ENCODE measurements at places on chromosomes 3 and 15.

- DNase-seq: no peak
These were observed 78.7 kb upstream of the SNRK start for GRCh38 chr3:43207628-43208085.

DNA sequence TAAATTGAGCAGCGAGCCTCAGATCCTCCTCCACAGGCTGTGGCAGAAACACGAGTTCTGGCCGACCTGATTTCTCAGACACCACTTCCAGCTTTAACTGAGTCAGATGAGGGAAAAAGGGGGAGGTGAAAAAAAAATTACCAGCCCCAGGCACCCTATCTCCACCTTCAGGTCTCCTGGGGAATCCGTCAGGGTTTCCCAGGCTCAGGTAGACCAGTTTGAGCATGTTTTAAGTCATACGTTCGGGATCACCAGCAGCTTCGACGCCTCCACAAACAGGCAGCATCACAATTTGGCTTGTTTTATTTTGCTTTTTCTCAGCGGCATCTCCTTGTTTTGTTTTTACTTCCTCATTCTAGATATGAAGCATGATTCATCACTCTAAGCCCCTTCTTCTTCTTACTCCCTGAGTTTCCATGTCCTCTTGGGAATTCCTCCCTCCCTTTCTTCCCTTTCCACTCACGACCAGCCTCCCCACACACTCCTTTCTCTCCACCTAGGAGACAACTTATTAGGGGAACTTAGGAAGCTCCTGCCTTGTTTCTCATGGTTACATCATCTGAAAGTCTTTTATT, 190.1 kb downstream of the ZNF621 start:
- no peak for DNase-seq

- DNase-seq: no peak
These were observed 288.6 kb upstream of the CBLB start for GRCh38 chr3:106157411-106157810.

DNA sequence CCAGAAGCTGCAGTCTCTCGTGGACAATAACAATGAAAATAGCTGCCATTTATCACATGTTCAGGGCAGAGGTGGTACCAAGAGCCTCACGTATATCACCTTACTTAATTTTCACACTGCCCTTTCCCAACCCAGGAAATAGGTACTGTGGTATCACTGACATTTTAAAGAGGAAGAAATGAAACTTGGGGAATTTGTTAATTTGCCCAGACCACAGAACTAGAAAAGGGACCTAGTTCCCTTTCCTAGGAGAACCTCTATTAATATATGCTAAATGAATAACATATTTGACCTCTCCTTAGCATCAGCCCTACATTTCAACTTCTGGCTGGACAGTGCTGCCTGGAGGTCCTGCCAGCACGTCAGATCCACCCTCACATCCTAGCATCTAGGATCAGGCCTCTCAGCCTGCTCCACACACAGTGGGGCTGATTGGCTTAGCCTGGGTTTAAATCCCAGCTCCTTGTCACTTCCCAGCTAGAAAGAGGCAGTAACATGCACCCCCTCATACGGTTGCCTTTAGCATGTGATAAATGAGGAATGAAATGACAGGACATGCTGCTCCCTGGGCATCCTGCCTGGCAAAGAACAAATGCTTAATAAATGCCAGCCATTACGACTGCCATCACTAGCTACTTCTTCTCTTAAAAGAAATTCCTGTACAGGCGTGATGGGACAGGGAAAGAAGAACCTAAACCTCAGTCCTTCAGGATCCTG, 95.1 kb upstream of the TNFAIP8L3 start:
- DNase-seq: no peak

DNA sequence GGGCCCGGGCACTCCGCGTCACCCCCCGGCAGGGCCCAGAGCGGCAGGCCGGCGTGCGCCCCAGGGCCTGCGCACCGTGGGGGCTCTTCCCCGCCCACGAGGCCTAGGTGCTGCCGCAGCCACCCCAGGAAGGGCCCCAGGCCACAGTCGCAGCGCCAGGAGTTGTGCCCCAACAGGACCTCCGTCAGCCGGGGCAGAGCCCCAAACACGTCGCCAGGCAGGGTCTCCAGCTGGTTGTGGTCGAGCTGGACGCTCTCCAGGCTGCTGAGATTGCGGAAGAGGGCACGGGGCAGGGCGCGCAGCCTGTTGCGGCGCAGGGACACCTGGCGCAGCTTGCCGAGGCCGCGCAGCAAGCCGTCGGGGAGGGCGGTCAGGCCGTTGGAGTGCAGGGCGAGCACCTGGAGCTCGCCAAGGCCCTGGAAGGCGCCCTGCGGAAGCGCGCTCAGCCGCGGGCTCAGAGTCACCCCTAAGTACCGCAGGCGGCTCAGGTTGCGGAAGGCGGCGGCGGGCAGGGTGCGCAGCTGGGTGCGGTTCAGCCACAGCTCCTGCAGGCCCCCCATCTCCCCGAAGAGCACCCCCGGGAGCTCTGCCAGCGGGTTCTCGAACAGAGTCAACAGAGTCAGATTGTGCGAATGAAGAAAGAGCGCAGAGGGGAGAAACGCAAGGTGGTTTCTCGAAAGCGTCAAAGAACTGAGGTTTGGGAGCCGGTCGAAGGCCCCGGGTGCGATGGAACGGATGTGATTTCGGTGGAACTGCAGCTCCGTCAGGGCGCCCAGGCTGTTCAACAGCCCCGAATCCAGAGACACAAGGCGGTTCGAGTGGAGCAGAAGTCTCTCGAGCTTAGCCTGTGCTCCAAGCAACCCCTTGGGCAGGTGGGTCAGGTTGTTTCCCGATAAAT, 2.0 kb downstream of the GP5 start:
- peak; percentile 24 for DNase-seq

DNA sequence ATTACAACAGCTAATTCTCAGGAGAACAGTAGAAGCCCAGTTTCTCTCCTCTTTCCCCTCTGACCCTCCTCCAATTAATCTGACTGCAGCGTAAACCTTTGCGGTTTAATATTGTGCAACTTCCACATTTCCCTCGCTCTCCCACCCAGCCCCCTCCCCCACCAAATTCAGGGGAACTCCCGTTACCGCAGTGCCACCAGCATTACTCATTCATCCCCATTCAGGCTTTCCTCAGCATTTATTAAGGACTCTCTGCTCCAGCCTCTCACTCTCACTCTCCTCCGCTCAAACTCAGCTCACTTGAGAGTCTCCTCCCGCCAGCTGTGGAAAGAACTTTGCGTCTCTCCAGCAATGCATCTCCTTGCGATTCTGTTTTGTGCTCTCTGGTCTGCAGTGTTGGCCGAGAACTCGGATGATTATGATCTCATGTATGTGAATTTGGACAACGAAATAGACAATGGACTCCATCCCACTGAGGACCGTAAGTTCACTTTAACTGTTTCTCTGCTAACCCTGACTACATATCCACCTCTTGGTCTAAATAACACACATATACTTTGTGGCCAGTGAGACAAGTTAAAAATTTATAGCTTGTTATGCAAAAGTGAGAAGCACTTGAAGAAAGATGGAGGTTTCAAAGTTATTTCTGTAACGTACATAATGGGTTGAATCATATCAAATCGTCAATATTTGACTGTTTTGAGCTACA, at the start of gene PTX3:
Gene PTX3 (plus strand): TSS at position 268 of the 709 bp plus-strand sequence. CDS start 84 bp downstream, at position 352.
- no peak for DNase-seq

GRCh38 chr3:179735321-179735720, 82.5 kb downstream of the USP13 start:
- no peak for DNase-seq

- DNase-seq: no peak
These were observed 13.2 kb downstream of the CCR5 start for GRCh38 chr3:46383951-46384330.

DNA sequence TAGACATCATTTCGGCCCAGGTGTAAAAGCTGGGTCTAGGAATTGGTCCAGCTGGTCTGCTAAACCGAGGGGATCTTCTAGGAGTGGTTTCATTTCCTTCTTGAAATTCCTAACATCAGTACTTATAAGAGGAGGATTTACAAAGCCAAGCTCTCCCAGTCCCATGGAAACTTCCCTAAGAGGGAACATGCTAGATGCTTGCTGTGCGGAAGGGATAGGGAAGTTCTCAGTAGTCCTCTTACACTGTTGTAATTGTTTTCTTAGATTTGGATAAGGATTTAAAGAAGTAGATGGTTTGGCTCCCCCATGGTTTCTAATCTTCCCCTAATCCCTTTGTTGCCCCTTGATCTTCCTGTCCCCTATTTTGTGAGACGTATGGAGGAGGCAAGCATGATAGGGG, 89.7 kb upstream of the XCR1 start:
- DNase-seq: no peak

- DNase-seq: no peak
These were observed 5.7 kb upstream of the CNTN6 start for GRCh38 chr3:1087066-1087560.

DNA sequence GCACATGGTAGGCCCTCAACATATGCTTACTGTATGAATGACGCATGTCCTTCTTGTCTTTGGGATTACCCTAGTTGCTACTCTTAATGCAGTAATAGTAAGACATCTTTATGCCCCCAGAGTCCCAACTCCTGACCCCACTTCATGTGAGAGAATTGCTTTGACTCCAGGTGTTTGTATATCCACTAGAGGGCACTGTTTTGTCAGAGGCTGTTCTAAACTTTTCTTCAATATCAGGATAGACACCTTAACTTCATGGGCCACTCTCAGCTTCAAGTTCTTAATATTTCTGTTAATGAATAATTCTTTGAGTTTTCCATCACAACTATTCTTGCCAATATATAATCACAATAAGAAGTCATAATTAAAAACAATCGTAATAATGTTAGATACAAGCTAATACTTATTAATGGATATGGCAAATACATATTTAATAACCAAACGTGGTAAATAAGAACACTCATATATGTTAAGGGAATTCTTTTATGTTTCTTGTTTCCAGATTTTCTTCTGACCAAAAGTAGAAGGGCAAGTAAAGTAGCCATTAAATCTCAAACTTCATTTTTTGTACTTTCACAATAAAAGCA, 337.2 kb upstream of the DNAJC19 start:
- no peak for DNase-seq

GRCh38 chr3:114110439-114110838, 53.9 kb downstream of the QTRT2 start:
- no peak for DNase-seq

GRCh38 chr3:67381667-67382272, 272.6 kb downstream of the SUCLG2 start:
- DNase-seq: no peak

DNA sequence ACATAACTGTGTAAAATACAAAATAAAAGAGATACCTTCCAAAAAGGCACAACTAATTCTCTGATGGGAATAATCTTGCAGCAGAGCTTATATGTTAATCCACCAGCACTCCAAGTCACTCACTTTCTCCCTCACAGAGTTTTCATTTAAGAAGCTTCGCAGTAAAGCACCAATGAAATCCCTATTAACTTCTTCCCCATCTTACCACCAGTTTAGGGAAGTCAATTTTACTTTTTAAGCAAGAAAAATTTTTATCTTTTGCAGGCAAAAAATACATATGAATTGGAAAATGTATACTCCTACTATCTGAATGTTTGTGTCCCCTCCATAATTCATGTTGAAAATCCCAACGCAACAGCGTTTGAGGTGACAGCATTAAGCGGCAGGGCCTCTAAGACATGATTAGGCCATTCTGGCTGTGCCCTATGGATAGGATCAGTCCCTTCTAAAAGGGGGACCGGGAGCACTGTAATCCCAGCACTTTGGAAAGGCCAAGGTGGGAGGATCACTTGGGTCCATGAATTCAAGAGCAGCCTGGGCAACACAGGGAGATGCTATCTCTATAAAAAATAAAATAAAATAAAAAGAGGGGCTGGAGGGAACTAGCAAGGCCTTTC, 435.8 kb downstream of the SHQ1 start:
- DNase-seq: no peak

- no peak for DNase-seq
These were observed 102.2 kb downstream of the ABHD5 start for GRCh38 chr3:43792904-43793303.

GRCh38 chr15:78641102-78641748, at the start of gene CHRNB4:
TSS of gene CHRNB4 (minus strand) at chr15:78641210. CDS start at chr15:78641133, 77 bp downstream.
- DNase-seq: no peak

DNA sequence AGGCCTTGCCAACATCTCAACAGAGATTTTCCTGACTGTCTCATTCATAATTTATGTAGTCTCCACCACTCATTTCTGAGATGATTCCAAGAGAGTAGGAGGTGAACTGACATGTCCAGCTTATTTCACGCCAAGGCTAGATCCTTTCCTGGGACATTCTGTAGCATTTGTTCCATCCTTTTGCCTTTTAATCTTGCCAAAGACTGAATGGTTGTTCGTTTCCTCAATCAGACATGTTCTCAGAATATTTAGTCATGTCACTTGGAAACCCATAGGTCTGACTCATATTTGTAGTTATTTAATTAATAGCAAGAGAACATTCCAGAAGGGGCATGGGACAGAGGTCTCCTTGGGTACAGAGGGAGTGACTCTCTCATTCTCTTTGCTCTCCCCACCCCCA, 80.9 kb downstream of the DHX36 start:
- DNase-seq: no peak

- no peak for DNase-seq
These were observed 33.3 kb upstream of the TBC1D23 start for GRCh38 chr3:100227511-100227921.

DNA sequence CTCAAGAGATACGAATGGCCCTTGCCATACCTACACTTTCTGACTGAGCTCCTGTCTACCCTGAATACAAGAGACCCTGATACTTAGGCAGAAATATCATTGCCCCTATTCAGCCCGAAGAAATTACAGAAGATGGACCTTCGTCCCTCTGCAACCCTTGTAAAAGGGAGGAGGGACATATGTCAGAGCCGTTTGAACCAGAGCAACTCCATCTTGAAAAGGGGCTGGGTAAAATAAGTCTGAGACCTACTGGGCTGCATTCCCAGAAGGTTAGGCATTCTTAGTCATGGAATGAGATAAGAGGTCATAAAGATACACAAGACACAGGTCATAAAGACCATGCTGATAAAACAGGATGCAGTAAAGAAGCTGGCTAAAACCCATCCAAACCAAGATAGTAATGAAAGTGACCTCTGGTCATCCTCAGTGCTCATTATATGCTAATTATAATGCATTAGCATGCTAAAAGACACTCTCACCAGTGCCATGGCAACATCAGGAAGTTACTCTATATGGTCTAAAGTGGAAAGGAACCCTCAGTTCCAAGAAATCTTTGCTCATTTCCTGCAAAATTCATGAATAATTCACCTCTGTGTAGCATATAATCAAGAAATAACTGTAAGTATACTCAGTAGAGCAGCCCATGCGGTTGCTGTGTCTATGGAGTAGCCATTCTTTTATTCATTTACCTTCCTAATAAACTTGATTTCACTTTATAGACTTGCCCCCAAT, 49.7 kb upstream of the GPD1L start:
- no peak for DNase-seq

GRCh38 chr3:178042376-178042775, 493.9 kb upstream of the KCNMB2 start:
- DNase-seq: no peak

DNA sequence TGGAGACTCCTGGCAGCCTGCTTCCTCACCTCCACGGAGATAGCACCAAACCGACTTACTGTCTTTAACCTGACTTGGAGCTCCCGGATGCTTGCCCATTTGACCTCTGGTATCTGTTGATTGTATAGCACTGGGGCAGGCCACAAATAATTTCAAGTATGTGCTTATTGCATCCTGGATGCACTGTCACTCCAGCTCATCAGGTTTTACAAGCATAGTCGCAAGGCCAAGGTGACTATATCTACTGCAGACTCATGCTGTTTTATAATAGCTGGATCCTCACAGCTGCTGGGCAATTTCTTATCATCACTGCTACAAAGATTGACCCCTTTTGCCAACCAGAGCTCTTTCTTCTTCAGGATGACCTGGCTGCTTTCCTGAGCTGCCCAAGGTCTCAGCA, 45.6 kb downstream of the PEX5L start:
- no peak for DNase-seq

GRCh38 chr3:46375814-46376213, 5.1 kb downstream of the CCR5 start:
- DNase-seq: no peak

GRCh38 chr3:47117807-47118364, 46.0 kb downstream of the SETD2 start:
- no peak for DNase-seq

Data from activated T-cell treated with anti-CD3 and anti-CD28 coated beads for 1 hour (primary cell).